Stimulated activated CD4-positive, alpha-beta T cell treated with anti-CD3 and anti-CD28 coated beads, Interleukin-2, amount 100 ng/mL, for 48 hours (primary cell): ENCODE measurements at places on chromosomes 4 and X.

DNA sequence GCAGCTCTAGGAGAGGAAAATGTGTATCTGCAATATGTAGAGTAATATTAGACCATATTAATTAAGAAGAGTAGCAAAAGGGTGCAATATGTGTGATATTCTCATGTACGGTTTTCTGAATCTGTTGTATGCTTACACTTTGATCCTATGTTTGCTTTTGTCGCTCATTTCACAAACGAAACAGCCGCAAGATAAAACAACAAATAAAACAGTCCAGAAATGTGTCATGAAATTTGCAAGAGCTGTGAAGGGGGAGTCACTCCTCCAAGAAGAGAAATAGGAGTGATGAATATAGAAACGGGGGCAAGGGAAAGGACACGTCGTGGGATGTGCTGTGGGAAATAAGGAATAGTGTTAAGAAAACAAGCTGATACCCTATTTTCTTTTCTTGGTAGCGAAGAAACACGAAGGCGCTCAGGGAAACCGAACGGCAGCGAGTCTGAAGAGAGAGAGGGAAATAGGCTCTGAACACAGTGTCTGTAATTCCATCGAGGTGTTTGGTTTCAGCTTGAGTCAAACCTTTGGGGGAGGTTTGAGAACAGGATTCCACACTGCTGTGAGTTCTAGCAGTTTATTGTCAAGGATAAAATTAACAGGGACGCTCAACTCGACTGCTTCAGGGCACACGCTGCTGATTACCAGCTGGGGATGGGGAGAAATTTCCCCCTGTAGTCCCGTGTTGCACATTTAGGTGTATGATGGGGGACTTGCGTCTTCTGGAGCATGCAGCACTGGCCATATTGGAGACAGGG lies 595.6 kb upstream of the TENM3 start:
- no peak for DNase-seq

- no peak for DNase-seq
These were observed 45.9 kb downstream of the ADGRL3 start for GRCh38 chr4:61246034-61246433.

GRCh38 chr4:1170156-1170975 lies 2.0 kb downstream of the SPON2 start:
- no peak for DNase-seq

GRCh38 chrX:66051980-66052379 lies 12.1 kb upstream of the VSIG4 start:
- DNase-seq, result no peak

- DNase-seq, result no peak
These were observed 21.1 kb downstream of the KLHL15 start for GRCh38 chrX:24005867-24006266.

GRCh38 chr4:71147261-71147660 lies 153.8 kb downstream of the DCK start:
- DNase-seq, result no peak

- DNase-seq, result no peak
These were observed 40.8 kb downstream of the LRBA start for GRCh38 chr4:150974252-150974640.

DNA sequence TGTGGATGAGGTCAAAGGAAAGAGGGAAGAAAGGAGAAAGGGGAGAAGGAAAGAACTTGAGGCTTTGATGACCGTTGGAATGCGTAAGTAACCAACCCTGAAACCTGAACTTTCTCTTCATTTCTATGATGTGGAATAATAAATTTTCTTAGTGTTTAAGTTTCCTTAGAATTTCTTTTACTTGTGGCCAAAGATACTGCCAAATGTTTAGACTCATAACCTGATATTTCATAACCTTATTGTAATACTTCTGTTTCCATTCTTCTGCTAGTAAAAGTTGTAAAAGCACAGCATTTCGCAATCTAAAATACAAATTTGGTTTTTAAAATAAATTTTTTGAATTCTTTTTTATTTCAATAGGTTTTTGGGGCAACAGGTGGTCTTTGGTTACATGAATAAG lies 258.5 kb upstream of the GIMD1 start:
- no peak for DNase-seq

DNA sequence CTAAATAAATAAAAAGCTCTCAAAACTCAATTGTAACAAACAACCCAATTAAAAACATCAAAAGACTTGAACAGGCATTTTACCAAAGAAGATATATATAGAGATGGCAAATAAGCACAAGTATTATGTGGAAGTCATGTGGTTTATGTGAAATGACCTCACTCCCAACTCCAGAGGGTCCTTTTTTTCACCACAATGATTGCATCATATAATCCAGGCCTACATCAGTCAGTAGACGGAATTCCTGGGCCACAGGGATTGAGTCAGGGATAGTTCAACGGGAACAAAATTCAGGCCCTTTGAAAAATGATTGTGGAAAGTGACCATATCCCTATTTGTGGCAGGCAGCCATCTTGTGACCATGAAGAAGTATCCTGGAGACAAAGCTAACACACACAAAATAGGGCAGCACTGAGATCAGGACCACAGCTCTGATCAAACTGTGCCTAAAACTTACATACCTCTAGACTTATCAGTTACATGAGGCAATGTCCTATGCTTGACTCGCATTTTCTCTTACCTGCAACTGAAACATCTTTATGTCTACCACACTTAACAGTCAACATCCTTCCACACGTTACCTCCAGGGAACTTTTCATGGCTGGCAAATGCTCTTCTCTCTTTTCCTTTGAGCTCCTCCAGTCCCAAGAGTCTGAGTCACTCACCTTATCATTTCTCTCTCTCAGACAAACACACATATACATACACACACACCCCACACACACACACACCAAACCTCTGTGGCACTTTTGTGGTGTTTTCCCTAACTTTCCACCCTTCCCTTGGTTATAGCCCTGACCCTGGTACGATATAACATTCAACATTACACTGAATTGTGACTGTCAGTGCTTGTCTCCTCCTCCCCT lies 113.5 kb downstream of the PHF8 start:
- no peak for DNase-seq
